ENCODE measurements at places on chromosomes 2 and 18.

- DNase-seq, result no peak
These were observed 60.3 kb upstream of the LYPD6B start for GRCh38 chr2:148978026-148978685.

DNA sequence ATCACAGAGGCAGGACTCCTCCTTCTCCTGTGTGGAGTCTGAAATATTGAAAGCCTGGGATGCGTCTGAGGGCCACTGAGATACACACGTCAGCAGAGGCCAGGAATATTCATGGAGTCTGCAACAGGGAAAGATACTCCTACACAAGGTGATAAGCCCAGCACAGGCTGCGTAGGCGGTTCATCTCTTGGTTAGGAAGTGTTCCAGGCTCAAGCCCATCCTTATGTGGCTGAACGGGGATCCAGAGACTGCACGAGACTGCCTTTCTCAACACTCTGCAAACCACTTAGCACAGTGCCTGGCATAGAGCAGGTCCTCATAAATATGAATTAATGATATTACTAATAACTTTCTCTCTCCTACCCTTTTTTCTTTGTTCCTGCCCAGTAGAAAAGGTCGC, 29.2 kb upstream of the AGPS start:
- no peak for DNase-seq

DNA sequence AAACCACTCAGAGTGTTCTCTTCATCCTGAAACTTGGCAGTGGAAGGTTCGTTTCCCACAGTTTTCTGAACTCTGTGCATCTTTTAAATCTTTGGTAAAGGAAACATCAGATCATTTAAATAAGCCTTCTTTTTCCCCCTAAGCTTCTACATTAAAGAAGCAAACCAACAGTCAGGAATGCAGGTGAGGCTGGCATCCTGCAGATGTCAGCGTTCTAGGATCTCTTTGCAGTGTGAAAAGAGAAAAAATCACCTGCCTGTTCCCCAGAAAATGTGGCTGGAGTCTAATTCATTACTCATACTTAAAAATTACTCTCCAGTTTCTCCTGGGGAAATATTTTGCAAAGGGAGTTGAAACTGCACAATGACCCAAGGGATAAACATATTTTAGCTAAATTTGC, 64.5 kb upstream of the ZCCHC2 start:
- peak; percentile 10 for DNase-seq

DNA sequence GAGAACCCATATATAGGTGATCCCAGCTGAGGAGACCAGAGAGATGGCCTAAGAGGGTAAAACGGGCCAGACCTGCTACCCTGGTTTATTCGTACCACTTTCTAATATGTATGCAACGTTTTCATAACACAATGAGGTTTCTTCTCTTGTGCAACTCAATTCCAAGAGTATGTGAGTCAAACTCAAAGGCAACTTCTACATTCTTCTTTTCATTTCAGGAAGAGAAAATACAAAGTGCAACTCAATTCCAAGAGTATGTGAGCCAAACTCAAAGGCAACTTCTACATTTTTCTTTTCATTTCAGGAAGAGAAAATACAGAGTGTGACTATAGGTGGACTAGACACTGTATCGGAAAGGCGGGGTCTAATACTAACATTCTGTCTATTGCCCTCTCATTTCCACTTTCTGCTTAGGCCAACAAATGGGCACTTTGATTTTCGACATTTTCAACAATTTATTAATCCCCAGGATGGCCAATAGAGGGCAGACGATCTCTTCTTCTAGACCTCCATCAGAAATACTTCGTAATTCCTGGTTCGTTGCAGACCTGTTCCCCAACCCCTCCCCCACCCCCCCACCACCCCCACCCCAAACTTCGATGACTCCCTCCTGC, 3.7 kb upstream of the CRIM1 start:
- DNase-seq, result peak; percentile 37

DNA sequence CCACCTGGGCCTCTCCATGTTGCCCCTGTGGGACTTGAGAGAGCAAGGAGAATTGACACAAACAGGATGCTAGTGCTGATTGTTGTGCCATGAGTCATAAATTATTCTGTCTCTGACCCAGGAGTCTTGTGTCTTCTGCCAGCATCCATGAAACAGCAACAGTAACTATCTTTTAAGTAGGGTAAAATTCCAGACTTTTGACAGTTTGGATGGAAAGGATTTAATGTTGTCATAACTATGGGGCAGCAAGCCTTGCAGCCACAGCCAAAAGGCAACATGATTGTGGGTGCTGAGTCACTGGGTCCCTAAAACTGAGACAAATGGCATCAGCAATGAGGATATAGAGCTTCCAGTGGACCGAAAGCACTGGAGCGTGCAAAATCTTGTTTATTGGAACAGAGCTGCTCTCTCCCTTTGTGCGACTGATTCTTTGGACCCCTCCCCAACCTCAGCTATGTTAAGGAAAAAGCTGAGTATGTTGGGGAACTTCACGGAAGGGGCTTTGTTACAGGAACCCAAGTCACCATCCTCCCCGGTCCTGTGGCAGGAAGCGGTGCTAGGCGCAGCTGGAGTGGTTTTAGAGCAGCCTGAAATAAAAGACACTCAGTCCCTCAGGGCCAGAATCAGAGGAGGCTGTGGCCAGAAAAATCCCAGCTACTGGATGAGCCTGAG, 9.6 kb upstream of the ITPRIPL1 start:
- peak; percentile 38 for DNase-seq

DNA sequence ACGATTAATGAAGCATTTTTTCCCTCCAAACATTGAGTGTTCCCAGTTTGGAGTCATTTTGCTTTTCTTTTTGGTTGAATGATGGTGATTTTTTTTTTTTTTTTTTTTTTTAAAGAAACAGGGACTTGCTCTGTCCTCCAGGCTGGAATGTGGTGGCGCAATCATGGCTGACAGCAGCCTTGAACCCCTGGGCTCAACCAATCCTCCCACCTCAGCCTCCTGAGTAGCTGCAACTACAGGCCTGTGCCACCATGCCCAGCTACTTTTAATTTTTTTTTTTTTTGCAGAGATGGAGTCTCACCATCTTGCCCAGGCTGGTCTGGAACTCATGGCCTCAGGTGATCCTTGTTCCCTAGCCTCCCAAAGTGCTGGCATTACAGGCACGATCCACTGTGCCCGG, 46.2 kb downstream of the IMPA2 start:
- no peak for DNase-seq

Measured in GM10248 (cell line).